ENCODE measurements at places on chromosomes 5 and 9.

- no peak for DNase-seq
Observed at GRCh38 chr5:141420855-141421488, at the start of gene PCDHGA11. Gene PCDHGA11, plus strand, starts transcription at chr5:141421051. Its CDS starts 177 bp downstream, at chr5:141421228.

- DNase-seq = no peak
Observed at GRCh38 chr5:90368454-90369246, 40.9 kb downstream of the CETN3 start.

DNA sequence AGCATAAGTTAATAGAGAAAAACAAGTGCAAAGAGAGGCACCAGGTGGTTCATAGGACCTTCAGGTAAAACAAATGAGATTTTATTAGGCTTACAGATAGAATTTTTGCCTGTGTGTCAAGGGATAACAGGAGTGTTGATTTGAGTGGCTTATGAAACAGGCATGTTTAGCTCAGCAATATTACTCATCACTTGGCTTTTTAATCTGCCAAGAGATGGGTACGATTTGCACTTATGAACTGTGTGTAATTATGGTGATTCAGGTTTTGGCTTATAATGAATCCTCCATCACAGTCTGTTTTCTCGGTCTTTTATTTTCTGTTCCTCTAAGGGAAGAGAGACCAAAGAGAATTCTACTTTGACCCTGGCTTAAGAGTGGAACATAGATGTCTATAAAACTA is 199.3 kb downstream of the DMRTA1 start:
- DNase-seq = peak; percentile 59

- no peak for DNase-seq
Observed at GRCh38 chr5:5295351-5295750, 127.1 kb upstream of the ICE1 start.

- DNase-seq = no peak
Observed at GRCh38 chr5:133006653-133007052, 19.7 kb downstream of the ZCCHC10 start.

Data from HS-5 (cell line).